ENCODE measurements at places on chromosomes 5 and 9.

- DNase-seq: no peak
Measured at GRCh38 chr5:27701931-27702903, 663.8 kb upstream of the CDH9 start.

DNA sequence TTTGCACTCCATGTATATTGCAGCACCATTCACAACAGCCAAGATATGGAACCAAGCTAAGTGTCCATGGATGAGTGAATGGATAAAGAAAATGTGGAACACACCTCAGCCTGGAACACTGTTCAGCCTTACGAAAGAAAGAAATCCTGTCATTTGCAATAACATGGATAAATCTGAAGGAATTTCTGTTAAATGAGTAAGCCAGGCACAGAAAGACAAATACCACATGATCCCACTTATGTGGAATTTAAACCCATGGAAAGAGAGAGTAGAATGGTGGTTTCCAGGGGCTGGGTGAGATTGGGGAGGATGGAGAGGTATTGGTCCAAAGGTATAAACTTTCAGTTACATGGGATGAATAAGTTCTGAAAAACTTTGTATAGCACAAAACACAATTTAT lies 228.9 kb upstream of the CD180 start:
- DNase-seq: no peak

GRCh38 chr5:55520117-55520839 lies 14.5 kb downstream of the PLPP1 start:
- no peak for DNase-seq

DNA sequence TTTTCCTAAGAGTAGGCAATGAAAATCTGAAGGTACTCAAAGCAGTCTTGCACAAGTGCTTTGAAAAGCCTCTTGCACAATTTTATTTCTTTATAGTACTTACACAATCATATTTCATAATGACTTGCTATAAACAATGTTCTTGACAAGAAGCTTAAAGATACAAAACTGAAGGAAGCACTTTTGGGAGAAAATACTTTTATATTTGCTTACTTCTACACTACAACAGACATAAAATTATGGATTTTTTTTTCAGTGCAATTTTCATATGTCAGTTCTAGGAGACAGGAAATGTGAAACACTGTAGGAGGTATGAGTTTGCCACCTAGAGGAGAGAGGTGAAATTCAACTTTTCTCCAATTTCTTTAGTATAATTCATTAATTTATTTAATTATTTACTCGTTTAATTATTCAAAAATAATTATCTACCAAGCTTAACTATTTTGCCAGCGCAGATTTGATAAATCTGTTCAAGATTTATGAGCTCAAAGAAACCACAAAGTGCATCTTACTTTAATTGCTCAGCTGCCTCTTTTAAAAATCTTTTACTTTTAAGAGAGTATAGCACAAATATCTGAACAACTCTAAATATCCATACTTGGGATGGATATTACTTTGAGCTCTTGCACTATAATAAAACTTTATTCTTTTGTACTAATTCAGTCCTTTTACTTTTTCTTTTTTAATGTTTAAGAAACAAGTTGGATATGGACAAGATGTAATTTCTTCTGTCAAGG lies 29.0 kb upstream of the CDKN2B start:
- no peak for DNase-seq

DNA sequence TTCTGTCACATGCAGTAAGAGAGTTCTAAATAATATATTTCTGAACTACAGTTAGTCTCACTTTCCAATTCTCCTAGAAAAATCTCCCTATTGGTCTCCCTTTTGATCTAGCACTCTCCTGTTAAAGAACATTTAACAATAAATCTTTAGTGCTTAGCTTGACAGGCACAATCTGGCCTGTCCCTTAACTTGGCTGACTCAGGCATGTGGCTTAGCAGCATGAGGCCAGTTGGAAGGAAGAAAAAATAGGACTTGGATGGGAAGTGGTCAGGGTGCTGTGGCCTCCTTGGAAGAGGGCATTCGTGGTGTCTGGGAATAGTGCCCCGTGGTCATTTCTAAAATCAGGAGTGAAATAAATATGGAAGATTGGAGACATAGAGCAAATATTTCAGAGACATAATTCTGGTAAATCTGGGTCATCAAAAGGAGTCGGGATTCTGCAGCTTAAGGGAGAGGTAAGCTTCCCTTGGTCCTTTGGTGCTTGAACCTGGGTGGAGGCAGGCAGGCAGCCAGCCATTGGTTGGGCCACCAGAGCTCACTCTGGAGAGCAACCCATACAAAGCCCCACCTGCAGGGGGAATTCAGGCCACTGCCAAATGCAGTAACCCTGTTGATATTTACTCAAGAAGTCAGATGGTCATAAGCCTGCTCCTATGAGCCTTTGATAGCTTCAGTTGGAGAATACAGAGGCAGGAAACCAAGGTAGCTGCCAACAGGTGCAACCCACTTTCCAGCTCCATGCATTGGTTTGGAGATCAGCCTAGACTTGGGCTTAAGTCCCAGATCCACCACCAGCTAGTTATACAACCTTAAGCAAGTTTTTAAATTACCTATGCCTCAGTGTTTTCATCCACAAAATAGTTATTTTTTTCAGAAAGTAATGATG lies 28.8 kb upstream of the TLE4 start:
- DNase-seq: no peak

DNA sequence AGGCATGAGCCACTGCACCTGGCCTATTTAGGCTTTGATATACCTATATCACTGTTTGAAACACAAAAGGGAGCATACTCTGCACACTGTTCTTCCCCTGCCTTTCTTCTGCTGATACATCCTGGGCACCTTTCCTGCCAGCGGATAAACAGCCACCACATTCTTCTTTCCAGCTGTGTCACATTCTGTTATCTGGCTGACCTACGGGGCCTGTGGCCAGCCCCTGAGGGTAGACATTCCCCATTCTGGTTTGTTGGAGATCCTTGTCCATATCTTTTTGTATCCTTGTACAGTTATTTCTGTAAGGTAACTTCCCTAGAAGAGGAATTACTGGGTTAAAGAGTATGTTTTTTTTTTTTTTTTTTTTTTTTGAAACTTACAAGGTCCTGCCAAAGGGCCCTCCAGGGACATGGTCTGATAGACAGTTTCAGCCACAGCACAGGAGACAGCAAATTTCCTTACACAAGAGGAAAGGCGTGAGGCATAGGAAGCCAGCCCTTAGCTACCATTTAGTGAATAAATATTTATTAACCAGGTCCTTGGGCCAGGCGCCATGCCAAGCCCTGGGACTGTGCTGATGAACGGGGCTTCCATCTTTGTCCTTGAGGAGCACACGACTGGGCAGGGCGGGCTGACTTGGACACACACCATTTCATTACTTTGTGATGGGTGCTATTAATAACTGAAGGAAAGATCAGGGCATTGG lies 57.8 kb downstream of the ERGIC1 start:
- no peak for DNase-seq

DNA sequence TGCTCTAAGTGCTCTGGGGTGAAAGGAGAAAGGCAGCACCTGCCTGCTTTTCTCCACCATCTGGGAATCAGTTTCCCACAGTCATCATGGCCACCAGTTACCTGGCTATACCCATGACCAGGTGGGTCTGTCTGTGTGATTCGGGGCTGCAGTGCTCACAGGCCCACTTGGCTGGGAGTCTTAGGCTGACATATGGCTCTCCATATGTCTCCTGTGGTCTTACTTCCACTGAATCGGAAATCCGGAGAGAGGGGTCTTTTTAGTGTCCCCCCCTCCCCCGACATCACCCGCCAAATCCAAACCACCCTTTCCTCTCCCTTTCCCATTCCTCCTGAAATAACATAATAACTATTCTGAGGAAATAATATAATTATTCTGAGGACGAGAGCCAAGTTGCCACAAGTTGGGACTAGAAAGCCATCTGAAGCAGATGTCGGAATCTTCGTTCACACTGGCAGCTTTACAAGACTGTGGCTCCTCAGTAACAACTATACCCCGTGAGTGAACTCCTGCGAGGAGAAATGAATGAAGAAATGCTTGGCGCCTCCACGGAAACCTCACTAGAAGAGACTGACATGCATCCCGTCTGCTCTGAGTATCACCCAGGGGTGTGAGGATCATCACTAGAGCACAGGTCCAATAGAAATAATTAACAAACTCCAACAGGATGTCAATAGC lies 143.4 kb downstream of the MYO10 start:
- DNase-seq: no peak

GRCh38 chr5:174300941-174301761 lies 255.6 kb downstream of the NSG2 start:
- no peak for DNase-seq

- DNase-seq: no peak
Measured at GRCh38 chr9:136949239-136949816, 2.7 kb upstream of the LCN12 start.

DNA sequence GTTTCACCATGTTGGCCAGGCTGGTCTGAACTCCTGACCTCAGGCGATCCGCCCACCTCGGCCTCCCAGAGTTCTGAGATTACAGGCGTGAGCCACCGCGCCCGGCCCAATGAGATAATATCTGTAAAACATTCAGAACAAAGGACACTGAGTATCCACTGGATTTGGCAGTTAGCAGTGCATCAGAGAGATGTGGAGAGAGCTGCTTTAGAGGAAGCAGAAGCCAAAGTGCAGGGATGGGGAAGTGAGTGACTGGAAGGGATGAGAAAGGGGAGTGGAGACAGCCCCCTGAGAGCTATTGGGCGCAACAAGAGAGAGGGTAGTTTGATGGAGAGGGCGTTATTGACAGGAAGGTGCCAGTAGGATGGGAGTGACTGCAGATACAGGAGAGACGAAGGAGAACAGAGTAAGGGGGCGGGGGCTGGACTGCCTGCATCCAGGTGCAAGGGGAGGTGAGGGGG lies 157.5 kb upstream of the SHB start:
- no peak for DNase-seq

DNA sequence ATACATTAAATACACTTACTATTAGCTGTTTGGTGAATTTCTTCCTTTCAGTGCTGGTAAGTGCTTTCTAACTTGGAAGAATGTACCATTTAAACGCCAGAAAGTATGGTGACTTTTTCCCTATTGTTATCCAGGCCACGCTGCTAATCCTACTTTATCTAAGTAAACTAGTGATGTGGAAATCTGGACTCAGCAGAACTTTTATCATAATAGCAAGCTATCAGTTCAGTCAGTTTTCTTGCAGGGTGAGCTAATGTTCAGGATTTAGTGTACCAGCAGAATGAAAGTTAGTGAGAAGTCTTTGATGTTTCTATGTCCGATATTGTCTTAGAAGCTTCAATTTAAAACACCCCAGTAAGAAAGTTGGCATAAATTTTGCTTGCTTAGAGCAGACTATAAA lies 72.2 kb downstream of the HSD17B4 start:
- DNase-seq: no peak

DNA sequence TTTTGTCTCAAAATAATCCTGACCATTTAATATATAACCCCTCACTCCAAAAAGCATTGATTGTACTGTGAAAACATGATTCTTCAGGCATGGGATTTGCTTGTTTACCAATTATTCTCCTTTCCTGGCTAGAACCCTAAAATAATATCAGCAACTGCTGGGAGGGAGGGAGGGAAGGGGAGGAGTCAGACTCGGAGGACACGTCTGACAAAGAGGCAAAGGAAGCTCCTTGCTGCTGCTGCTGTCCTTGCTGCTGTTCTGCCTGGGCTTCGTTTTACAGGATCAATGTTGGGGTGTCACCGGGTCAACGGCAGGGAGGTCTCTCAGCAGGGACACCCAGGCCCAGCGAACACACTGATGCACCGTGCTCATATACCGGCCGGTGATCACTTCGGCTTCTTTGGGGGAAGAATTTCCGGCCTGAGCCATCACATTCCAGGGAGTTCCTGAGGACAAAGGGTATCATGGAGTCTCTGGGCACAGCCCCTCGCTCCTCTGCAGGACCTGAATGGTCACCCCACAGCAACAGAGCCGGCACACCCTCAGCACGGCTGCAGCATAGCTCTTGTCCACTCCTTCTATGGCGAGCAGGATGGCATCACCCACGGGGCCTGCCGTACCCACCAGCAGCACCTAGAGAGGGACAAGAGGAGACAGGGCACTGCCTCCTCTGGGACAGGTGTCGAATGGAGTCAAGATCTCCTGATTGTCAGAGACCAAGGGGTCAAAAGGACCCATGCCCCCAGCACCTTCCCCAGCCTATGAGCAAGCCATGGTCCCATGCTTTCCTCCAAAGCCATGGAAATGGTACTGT lies 27.9 kb downstream of the MED10 start:
- DNase-seq: no peak

- no peak for DNase-seq
Measured at GRCh38 chr5:170206958-170207357, 25.8 kb upstream of the C5orf58 start.

- DNase-seq: no peak
Measured at GRCh38 chr5:122310889-122311288, 1.1 kb upstream of the SNCAIP start.

- no peak for DNase-seq
Measured at GRCh38 chr9:94082956-94083355, 1.3 kb upstream of the PTPDC1 start.

DNA sequence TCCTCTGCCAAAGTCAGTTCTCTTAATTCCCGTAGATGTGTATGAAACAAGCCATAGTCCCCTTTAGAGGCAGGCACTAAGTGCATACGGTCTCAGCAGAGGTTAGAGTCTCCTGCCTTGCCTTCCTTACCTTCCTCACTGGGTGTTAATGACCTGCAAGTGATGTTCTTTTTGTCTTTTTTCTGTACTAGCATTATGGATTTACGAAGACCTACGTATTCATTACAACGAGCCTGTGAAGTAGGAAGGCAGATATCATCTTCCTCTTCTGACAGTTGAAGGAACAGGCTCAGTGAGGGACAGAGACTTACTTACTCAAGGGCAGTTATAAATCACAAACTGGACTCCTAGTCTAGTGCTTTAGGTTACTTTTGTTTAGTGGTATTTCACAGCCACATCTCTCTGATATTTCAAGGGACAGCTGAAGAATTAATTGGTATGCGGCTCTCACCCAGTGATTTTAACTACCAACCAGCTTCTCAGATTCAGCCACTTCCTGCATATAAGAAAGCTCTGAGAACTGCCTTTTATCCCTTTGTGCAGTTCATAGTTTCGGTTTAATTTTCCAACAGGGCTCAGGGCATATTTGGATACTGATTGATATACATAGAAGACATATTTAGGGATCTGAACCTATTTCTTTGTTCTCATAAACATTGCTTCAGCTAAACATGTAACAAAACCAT lies 85.1 kb upstream of the CKMT2 start:
- DNase-seq: no peak

DNA sequence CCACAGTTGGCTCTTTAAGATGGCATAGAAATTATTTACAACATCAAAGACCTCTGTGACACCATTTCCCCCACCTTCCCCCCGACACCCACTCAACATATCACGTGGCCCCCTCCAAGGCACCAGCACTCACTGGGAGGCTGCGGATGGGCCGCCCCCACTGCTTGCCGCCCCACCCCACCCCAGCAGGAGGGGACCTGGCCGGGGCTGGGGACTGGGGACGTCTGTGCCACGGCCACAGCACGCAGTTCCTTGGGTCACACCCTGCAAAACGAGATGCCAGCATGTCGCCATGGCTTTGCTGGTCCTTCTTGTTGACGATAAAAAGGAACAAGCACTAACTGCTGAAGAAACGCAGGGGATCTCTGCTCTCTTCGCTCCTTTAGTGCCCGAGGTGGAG lies 257.4 kb upstream of the NFIL3 start:
- no peak for DNase-seq

GRCh38 chr9:112248722-112249121 lies 73.6 kb upstream of the SUSD1 start:
- no peak for DNase-seq

- no peak for DNase-seq
Measured at GRCh38 chr5:55600497-55601203, 65.9 kb upstream of the PLPP1 start.
